ENCODE measurements at places on chromosomes 6 and 20. TPM values are rescaled to one million over a fixed set of nuclear protein-coding genes. Genes with fewer than 3 reads are reported as not detected.

Gene MDFI
- 0.49 TPM for total RNA-seq

Gene TMEM74B
- 3.3 TPM for total RNA-seq

Gene TFAP2D
- not detected for total RNA-seq

Gene CUTA
- 181 TPM for total RNA-seq

Gene SLC22A2
- total RNA-seq: 0.06 TPM

Gene HLA-DQA1
- not detected for total RNA-seq

Gene GFRAL
- total RNA-seq: not detected

Gene BNIP5
- total RNA-seq: 0.04 TPM

Gene PI16
- total RNA-seq: not detected

Gene EDN3
- 2.7 TPM for total RNA-seq

Gene TRDN
- not detected for total RNA-seq

Gene NEDD9
- total RNA-seq: 67.2 TPM

Gene MCM9
- total RNA-seq: 5.5 TPM

Gene RIPOR2
- 0.69 TPM for total RNA-seq

Gene CEP43
- total RNA-seq: 7.2 TPM

Gene HEY2
- not detected for total RNA-seq

Gene LY6G6D
- not detected for total RNA-seq

Gene KCNQ2
- 0.61 TPM for total RNA-seq

Gene DNAH8
- total RNA-seq: not detected

Gene ADGRB3
- total RNA-seq: not detected

Gene PRR3
- 13.3 TPM for total RNA-seq

Gene CAP2
- total RNA-seq: 11.1 TPM

Gene ZSCAN26
- total RNA-seq: 3.9 TPM

Gene KCNS1
- total RNA-seq: not detected

Gene OR12D3
- total RNA-seq: not detected

Gene CYP39A1
- not detected for total RNA-seq

Measured in A549 treated with dexamethasone at 1 μM for 4 hours (cell line).